ENCODE measurements at places on chromosomes 13 and 19.

DNA sequence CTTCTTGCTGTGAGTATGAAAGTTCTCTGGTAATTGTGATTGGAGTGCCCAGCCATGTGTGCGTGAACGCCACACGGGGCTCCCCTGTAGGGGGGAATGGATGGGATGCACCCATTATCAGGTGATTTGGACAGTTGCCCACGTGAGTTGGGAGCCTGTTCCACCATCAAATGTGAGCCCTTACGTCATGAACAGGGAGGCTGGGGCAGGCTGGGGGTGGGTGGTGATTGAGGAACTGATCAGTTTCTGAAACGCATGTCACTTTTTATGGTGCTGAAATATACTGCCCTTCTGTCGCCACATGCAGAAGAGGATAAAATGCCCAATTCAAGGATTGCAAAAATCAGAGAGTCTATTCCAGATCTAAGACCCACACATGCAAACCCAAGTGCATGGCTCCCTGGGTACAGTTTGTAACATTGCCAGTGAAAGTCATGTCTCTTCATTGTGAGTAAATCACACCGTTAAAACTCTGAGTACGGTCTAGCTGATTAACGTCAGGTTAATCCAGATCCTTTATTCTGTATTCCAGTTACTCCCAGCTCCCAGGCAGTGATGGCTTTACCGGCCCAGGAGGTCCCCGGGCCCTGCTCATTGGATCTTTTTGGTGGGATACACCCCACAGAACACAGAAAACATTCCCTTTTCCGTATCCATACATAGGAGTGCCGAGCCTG, 90.2 kb downstream of the RAB20 start:
- no peak for DNase-seq

DNA sequence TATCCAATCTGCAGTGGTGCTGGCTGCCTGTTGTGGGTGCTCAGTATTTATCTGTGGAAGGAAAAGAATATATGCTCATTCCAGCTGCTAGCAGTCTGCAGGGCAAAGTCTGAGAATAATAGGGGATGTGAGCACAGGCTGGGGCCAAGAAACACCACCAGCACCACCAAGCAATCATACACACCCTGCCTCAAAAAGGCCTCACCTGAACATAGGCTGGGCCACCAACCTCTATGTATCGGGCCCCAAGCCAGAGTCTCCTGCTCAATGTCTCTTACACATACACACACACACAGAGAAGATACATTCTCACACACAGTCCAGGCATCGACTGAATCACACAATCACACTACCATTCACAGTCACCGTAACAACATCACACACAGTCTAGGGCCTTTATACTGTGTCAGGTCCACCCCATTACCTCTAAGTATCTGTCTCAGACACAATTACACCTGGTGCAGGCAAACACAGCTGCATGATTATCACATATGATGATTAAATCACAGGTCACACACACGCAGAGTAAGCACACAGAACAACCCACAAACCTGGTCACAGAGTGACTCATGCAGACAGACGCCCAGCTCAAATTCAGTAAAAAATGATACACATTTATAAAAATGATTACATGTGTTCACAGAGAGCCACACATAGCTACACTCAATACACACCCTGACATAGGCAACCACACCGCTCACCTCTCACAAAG, 1.3 kb upstream of the ZSCAN22 start:
- no peak for DNase-seq

GRCh38 chr13:97072297-97072696, 78.0 kb upstream of the OXGR1 start:
- DNase-seq = no peak

DNA sequence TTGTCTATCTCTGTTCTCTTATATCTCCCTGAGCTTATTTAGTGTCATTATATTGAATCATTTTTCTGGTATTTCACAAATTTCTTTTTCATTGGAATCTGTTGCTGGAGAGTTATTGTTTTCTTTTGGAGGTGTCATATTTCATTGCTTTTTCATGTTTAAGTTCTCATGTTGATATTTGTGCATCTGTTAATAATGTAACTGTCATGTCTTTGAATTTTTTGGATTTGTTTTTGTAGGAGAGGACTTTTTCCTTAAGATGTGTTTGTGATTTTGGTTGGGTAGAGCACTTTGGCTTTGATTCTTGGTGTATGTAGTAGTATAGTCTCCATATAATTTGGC, 64.0 kb downstream of the DNAJC3 start:
- no peak for DNase-seq

- DNase-seq = no peak
These were observed 2.3 kb downstream of the UPF1 start for GRCh38 chr19:18833849-18834643.

- DNase-seq = no peak
These were observed 1065.8 kb upstream of the SPRY2 start for GRCh38 chr13:81406639-81407292.

DNA sequence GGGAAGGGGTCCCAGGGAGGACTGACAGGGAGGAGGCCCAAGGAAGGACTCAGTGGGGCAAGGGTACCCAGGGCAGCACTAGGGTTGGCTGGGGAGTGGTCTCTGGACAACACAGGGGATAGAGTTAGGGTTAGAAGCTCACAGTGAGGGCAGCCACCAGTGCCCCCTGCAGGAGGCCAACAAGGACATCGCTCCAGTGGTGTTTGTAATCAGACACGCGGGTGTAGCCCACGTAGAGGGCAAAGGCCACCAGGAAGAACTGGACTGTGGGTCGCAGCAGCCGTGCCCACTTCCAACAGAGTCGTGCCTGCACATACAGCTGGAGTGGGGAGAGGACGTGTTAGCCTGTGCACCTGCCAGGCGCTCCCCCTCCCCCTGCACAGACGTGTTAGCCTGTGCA, 9.2 kb downstream of the PLPP2 start:
- no peak for DNase-seq

DNA sequence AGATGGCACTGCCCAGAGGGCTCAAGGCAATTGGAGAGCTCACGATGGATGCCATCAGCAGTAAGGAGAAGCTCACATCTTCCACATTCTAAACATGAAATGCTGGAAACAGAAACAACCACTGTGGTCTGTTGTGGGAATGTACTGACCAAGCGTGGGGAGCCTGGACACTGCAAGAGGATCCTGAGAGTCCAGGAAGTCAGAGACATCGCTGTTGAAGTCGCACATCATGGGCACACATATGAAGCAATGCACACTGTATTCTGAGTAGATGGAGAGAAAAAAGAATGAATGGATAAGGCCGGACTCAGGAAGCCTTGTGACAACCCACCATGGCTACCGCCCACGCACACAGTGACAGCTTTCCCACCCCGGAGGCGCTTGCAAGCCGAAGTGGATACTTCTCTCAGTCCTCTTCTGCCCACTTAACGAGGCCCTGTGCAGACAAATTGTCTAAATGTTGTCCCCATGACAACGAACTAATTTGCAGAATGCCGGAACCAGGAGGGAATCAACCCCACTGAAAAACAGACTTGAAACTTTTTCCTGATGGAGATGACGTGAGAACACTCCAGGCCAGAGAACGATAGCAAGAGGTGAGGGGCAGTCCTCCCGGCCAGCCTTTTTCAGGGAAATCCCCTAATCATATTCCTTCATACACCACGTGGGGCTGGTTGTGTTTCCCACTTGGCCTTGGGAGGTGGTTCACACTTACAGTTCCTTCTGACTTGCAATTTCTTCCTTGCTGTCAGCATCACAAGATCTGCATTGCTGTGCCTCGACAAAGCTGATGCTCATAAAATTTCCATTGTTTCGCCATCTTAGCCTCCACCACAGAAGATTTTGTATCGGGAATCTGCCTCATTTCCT, 109.6 kb upstream of the SERP2 start:
- no peak for DNase-seq

- DNase-seq = no peak
These were observed 6.8 kb downstream of the RPS11 start for GRCh38 chr19:49502866-49503581.

DNA sequence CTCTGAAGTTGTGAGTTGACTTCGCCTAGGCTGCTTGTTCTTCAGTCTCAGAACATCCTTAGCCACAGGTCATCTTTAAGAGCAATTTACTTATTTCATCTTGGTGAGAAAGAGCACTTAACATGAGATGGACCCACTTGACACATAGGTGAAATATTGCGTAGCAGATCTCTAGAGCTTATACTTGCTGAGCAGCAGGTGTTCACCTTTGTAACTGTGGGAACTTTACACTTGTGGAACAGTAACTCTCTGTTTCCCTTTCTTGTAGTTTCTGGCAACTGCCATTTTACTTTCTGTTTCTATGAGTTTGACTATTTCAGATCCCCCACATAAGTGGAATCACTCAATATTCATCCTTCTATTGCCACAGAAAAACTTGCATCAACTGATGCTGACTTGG, 95.7 kb downstream of the SLC10A2 start:
- DNase-seq = no peak

DNA sequence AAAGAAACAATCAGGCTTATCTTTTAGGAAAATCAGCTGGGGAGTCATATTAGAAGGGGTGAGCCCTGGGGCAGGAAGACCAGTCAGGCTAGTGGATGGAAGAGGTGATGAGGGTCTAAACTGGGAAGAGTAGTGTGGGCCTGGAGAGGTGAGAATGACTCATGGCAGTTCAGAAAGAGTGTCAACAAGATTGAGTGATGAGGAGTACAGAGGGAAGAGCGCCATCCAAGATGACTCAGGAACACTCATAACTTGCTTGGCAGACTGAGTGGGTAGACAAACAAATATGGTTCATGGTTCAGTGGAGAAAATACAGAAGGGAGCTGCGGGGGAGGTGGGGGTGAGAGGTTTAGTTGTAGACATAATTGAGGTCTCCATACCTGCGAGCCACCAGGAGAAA, 17.3 kb upstream of the CLDN10 start:
- no peak for DNase-seq

- DNase-seq = no peak
These were observed 30.4 kb downstream of the SLC25A15 start for GRCh38 chr13:40819797-40820315.

DNA sequence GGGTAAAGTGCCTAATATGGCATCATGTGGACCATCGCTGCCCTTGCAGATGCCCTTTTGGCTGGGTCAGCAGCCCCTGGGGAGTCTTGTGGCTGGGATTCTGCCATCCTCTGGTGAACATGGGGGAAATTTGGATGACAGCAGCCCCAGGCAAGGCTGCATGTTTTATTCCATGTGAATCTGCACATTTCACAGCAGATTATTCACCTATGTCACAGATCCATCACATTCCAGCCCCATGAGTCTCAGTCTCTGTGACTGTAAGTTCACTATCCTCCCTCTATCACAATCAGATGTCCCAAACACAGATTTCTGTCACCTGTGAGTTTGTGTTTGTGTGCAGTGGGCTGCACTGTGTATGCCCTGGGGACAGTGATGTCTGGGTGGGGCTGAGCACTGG, 36.8 kb upstream of the PSG9 start:
- DNase-seq = no peak

DNA sequence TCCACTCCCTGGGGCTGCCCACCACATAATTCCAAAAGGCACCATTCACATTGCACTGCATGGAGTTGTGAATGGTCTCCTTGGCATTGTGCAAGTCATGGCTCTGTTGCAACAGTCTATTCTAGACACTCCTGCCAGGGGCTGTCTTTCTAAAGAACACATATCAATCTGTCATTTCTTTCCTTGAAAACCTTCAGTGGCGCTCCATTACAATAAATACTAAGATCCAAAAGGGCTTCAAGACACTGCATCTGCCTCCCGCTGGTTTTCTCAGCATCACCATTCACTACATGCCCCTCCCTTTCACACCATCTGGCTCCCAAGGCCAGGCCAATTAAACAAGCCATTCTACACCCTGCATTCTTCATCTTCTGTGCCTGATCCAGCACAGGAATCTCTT, 32.2 kb upstream of the TM9SF2 start:
- DNase-seq = no peak

DNA sequence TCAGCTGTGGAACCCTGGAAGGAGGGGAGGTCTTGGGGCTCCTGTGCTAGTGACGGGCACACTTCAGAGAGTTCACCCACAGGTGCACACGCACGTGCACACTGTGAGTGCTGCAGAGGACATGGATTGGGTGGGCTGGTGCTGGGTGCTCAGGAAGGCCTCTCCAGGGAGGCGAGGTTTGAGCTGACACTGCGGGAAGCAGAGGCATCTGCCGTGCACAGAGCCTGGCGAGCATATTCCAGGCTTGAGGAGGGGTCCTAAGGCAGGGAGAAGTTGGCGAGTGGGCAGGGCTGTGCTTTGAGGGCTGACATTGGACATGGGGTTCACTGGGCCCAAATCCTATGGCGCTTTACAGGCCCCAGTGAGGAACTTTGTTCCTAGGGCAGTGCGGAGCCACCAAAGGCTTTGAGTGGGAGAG, 25.6 kb downstream of the CCDC8 start:
- no peak for DNase-seq

DNA sequence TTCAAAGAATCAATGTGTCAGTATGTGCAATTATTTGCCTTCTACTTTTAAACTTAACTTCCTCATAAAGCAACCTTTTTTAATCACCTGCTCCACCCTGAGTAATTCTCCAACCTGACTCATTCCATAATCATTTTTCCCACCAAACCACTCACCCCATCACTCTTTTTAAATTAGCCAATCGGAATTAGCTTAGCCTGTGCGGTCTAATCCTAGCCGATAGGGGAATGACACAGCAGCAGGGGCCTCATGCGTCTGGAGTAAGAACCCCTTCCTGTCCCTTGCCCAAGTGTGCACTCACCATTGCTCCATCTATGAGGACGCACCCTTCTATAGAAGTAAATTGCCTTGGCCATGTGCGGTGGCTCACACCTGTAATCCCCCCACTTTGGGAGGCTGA, 27.4 kb upstream of the ZNF83 start:
- DNase-seq = no peak

- DNase-seq = no peak
These were observed 56.7 kb upstream of the C1QTNF9B start for GRCh38 chr13:23953860-23954512.

DNA sequence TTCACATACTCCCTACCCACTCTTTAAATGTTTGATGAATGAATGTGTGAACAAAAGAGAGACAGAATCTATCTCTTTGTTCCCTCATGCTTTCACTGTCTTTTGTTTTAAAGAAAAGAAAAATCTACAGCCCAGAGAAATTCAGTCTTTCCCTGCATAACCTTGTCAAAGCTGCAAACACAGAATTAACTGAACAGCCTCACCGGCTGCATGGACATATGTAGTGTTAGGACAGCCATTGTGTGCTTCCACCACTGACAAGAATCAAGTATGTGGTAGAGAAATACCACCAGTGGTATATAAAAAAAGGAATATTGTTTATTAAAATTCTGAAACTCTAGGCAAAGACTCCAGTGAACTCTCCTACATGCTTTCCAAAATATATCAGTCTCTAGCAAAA, 348.4 kb upstream of the NBEA start:
- DNase-seq = no peak

DNA sequence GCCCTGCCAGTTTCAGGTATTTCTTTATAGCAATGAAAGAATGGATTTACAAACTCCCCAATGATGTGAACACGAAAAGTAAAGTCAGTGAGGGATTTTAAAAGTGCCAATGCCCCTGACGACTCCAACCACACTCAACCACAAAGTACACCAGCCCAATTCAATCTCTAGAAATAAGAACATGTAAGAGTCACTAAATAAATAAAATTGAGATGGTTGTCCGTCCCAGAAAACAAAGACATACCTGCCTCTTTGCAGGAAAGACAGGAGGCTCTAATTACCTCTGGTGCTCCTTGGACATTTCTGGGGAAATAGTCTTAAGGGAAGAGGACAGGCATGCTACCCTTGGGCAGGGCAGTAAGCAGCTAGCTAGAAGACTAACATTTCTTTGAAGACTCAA, 55.8 kb downstream of the NALCN start:
- no peak for DNase-seq

- no peak for DNase-seq
These were observed 5.2 kb downstream of the NDUFB7 start for GRCh38 chr19:14566712-14567077.
